ENCODE measurements at places on chromosomes 11 and 22.

DNA sequence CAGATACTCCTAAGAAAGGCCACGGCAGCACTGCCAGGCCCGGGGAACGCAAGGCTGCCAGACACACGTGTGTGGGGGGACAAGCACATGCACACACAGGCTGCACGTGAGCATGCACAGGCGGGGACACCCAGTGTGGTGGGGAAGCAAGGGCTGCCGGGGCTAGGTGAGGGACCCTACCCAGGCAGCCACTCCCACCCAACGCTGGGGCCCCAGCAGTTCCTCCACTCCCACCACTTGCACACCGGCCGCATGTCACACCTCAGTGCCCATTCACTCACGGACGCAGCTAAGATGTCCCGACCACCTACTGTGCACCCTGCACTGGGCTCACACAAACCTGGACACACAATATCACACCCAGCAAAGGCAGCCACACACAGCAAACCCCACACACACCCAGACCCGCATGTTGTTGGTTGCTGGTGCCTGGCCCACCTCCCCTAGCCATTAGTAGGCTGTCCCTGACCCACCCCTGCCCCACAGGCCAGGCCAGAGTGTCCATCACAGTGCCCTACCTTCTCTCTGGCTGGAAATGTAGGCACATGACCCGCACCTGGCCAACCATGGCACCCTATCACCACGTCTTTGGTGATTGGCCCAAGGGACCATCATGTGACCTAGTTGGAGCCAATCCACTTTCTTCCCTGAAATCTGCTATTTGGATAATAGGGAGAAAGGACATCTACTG is 8.8 kb downstream of the SSTR3 start:
- no peak for DNase-seq

- DNase-seq = no peak
Observed at GRCh38 chr22:22717664-22718063, 73.2 kb downstream of the GGTLC2 start.

- no peak for DNase-seq
Observed at GRCh38 chr11:11525283-11525682, 96.5 kb downstream of the GALNT18 start.

- DNase-seq = no peak
Observed at GRCh38 chr22:49502126-49502826, 325.4 kb downstream of the BRD1 start.

- peak; percentile 86 for DNase-seq
Observed at GRCh38 chr11:95702526-95702925, 87.1 kb downstream of the FAM76B start.

DNA sequence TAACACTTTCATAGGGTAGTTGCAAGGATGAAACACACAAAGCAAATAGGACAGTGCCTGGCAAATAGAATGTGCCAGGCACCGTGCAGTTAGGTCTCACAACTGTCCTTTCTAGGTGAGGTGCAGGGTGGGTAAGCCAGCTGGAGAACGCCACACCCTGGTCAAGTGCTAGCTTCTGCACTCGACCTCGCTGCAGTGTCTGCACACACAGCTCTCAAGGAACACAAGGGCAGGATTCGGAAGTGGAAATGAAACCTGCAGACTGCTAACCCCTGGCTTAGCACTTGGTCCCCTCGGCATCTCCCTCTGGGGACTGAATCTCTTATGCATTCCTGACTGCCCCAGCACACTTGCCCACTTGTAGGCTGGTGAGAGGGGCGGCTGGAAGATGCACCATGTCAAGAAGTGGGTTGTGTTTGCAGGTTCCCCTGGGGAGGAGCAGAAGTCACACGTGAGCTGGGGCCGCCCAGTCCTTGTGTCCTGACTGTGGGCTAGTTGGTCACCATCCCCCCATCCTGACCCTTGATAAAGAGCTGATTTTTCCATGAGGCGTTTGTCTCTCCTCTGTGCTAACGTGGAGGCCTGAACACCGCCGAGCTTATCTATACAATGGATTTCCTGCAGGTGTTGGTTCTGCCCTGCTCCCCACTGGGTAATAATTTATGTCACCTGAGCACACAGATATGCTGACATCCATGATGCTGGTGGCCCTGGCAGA is 89.0 kb downstream of the MICAL2 start:
- no peak for DNase-seq

GRCh38 chr11:79229047-79229446 is 211.8 kb downstream of the TENM4 start:
- no peak for DNase-seq

DNA sequence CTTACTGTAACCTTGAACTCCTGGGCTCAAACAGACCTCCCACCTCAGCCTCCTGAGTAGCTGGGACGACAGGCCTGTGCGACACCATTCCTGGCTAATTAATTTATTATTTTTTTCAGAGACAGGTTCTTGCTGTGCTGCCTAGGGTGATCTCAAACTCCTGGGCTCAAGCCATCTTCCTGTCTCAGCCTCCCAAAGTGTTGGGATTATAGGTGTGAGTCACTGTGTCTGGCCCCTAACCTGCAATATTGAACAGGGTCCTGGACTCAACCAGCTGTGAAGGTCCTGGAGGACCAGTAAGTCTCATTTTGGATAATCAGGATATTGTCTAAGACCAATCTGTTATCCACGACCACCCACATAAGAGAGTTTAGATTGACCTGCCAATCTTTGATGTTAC is 15.2 kb downstream of the CCDC134 start:
- no peak for DNase-seq

GRCh38 chr11:76782531-76783293 is 444 bp upstream of the TSKU start:
- DNase-seq = peak; percentile 96

DNA sequence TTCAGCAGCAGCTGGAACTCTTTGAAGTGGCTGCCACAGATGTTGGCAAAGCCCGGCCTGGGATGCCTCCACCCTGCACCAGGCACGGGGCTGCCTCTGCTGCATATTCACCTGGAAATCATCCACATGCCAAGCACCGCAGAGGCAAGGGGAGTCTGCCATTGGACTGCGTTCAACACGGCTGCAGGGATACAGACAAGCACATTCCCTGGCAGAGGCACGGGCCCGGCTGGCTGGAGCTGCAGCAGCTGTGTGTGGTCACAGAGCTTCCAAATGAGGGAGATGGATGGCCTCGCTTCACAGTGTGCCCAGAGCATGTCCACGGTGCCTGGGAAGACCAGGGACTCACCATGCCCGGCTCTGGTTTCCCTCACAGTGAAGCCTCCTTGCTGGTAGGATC is 1378.9 kb downstream of the TBC1D22A start:
- DNase-seq = no peak

DNA sequence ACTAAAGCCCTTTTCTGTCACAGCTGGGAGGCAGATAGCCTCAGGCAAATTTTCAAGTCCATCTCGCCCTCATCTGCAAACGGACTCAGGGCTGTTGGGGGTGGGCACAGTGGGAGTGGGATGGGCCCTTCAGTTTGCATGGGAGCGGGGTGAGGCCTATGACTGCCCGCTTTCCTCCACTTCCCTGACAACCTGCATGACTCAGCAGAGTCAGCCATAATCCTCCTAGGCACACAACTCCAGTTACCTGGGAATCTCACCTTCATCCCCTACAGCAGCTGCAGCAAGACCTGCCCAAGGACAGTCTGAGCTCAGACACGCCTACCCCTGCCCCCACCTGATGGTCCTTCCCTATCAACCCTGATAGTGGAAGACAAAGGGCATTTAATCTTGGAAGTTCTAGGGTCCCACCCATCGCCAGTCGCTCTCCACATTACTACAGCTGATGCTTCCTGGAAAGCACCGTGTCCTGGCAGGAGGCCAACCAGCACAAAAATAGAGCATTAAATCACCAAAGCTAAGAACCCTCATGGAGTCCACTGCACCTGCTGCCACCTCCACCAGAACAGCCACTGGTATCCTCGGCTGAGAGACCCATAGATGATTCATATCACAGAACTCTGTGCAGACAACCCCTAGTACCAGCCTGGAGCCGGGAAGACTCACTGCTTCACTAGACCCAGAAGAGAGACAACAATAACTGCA is 319.3 kb downstream of the DCDC1 start:
- DNase-seq = no peak

- DNase-seq = peak; percentile 54
Observed at GRCh38 chr11:87421422-87421821, 383.7 kb downstream of the TMEM135 start.

GRCh38 chr11:112315057-112315720 is 54.5 kb upstream of the PLET1 start:
- no peak for DNase-seq

GRCh38 chr11:10670099-10670498 is 23.5 kb downstream of the IRAG1 start:
- DNase-seq = no peak

DNA sequence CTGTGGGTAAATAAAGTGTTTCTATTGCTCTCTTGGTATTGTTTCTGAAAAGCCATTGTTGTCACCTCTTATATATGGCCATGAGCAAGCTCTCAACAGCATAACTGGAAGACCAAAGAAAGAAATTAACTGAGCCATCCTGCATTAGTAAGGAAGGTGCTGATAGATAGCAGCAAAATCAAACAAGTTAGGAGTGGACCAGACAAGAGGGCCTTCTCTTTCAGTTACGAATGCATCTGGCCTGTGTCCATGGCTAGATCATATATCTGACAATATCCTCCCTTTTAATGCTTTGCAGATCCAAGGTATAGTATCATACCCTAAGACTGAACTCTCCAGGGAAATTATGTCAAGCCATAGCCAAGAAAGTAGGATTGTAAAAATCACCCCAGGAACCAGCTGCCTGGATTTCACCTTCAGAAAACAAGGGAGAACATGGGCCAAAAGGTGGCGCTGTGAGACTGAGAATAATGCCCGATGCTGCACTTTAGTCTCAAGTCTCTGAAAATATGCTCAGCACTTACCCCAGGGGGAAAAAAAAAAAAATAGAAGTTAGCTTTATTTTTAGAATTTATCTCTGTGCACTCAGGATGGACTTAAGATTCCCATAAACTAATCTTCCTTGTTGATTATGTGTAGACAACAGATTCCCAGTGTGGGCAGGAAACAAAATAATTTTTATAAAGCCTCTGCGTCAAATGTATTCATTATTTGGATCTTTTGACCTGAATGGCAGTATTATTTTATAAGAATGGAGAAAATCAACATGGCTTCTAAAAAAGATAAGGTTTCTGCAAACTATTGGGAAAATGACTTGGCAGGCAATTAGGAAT is 415.1 kb downstream of the ETS1 start:
- peak; percentile 90 for DNase-seq

DNA sequence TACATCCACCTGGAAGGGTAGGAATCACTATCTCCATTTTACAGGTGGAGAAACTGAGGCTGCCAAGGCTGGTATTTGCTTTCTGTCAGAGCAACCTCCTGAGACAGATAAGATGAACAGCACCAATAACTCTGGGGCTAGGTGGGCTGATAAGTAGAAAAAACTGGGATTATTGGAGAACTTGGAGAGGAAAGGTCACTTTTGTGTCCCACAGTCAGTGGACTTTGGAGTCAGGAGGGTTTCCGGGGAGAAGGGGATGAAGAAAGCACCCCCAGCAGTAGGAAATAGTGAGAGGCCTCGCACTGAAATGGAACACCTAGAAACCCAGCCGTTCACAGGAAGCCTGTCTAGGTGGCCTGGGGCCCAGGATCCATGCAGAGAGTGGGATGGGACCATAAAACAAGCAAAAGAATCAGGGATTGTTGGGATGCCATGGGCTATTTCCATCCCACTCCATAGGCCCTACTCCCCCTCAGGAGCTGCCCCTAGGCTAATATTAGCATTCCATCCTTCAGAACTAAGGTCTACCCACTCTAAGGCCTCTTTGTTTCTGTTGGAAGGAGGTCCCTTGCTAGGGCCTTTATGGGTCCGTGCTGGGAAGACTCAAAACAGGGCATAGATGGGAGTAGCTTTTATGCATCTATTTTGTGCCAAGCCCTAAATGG is 31.0 kb upstream of the FCHSD2 start:
- DNase-seq = no peak

DNA sequence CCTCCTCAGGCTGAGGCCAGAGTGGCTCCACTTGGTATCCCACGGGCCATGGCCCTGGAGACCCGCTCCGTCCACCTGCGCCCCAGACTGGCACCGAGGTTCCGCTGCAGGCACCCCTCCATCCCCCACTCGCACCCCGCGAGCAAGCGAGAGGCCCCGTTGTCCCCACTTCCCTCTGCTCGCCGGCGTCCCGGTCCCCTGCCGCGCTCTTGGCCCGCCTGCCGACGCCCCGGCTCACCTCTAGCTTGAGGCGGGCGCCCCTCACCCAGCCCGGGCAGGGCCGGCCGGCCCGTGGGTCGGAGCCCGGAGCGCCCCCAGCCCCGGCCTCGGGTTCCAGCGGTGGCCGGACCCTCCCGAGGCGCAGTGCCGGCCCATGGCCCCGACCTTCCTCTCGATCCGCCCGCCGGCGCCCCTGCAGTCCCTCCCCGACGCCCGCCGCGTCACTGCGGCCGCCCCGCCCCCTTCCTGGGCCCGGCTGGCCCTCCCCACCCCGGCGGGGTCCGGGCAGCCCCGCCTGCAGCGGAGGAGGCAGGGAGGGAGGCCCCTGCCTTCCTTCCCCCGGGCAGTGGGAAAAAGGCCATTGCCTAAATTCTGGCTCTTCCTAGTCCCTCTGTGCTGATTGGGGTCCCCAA is at the start of gene PITPNM1:
Gene PITPNM1, minus strand, starts transcription at position 414 of the 632 bp plus-strand sequence. CDS start 1,183 bp downstream, outside the sequence.
- no peak for DNase-seq

GRCh38 chr22:50674606-50675552 is 2.3 kb downstream of the SHANK3 start:
- no peak for DNase-seq

DNA sequence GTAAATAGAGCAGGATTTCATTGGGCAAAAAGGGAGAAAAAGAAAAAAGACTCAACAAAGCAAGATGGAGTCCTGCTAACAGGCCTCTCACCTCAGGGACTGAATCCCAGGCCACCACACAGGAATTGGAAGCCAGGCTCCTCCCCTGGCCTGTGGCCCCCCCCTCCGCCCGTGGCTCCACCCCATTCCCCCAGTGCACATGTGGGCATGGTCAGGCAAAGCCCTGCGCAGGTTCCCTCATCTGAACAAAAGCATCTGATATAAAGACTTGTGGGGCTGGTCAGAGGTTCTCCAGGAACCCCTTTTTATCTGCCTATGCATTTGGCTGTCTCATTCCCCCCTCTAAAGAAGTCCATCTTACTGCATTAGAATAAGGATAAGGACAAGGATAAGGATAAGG is 46.0 kb upstream of the PAK1 start:
- DNase-seq = no peak

DNA sequence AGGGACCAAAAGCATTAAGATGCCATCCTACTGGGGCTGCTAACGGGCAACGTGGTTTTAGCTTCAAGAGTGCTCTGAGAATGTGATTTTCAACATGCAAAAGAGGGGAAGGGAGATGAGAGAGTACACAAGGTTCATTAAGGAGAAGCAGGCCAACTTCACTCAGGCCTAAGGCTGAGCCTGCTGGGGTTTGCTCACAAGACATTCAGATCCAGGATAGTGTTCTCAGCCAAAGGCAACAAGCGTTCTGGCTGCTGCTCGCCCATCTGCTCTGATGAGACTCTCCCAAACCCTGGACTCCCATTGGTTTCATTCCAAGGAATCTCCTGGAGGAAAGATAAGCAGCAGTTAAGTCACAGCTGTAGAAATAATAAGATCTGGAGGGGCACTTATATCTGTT is 23.6 kb upstream of the UPB1 start:
- DNase-seq = peak; percentile 53

DNA sequence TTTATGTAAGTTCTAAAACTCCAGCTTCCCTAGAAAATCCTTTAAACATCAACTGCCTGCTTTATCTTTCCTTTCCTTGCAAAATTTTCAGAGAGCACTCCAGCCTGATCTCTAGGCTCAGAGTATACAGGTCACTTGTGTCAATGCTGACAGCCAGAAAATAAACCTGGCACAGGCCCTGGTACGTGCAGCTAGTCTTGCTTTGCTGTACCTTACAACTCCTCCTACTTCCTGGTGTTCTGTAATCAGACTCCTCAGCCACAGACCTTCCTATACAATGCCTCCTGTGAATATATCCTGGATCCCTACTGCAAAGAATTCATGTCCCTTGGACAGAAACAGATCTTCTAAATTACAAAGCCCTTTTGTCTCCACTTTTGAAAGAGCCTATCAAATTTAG is 24.2 kb upstream of the TMEM123 start:
- no peak for DNase-seq

All from fibroblast of skin of left biceps (primary cell).